ENCODE measurements at places on chromosomes 16 and 17. TPM values are rescaled to one million over a fixed set of nuclear protein-coding genes. Genes with fewer than 3 reads are reported as not detected.

- no peak overlapping the region for H3K4me3 ChIP-seq
- DNase-seq = no peak
- no peaks in the 10 kb centered on the region for H3K36me3 ChIP-seq
Measured at GRCh38 chr17:81494626-81495377, 17.8 kb downstream of the ACTG1 start.

DNA sequence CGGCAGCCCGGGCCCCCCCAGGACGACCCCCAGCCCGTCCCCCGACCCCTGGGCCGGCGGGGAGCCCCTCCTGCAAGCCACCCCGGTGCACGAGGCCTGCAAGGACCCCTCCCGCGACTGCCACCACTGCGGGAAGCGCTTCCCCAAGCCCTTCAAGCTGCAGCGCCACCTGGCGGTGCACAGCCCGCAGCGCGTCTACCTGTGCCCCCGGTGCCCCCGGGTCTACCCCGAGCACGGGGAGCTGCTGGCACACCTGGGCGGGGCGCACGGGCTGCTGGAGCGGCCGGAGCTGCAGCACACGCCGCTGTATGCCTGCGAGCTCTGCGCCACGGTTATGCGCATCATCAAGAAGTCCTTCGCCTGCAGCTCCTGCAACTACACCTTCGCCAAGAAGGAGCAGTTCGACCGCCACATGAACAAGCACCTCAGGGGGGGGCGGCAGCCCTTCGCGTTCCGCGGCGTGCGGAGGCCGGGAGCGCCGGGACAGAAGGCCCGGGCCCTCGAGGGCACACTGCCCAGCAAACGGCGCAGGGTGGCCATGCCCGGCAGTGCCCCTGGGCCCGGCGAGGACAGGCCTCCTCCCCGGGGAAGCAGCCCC is 15.6 kb upstream of the ZFPM1 start:
- H3K27ac ChIP-seq = no peak overlapping the region
- H3K27me3 ChIP-seq = no peaks in the 10 kb centered on the region
- DNase-seq = peak; percentile 90

GRCh38 chr17:3551189-3551588 is 6.4 kb downstream of the TRPV3 start:
- DNase-seq = no peak
- no peak overlapping the region for H3K4me3 ChIP-seq
- H3K27me3 ChIP-seq = no peaks in the 10 kb centered on the region
- H3K36me3 ChIP-seq = no peaks in the 10 kb centered on the region

- no peak overlapping the region for H3K4me3 ChIP-seq
- no peaks in the 10 kb centered on the region for H3K4me1 ChIP-seq
- H3K36me3 ChIP-seq = no peaks in the 10 kb centered on the region
- no peak overlapping the region for H3K27ac ChIP-seq
Measured at GRCh38 chr16:51747329-51747728, 596.3 kb upstream of the SALL1 start.

- no peaks in the 10 kb centered on the region for H3K27me3 ChIP-seq
- H3K4me1 ChIP-seq = peaks cover 28% of the 10 kb centered on the region
Measured at GRCh38 chr16:53502331-53503269, at the start of gene AKTIP. Gene AKTIP, minus strand, starts transcription at chr16:53503209. Its CDS starts 2,950 bp downstream, at chr16:53500259.

DNA sequence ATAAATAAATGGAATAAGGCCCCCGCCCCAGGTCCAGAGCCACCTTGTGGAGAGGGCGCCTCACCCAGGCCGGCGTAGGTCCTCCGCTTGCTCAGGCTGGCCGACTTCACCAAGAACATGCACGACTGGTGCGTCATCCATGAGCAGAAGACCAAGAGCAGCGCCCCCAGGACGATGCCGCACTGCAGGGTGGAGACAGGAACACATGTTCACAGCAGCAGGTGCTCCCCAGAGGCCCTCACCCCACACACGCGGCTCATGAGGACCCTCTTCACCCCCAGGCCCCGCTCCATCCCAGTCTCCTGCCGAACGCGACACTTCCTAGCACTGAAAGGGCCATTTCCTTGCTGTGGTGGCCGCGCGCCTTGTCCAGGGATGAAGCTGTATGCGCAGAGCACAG is 5.5 kb downstream of the SLC38A10 start:
- no peak overlapping the region for H3K27ac ChIP-seq
- peaks cover 35% of the 10 kb centered on the region for H3K4me1 ChIP-seq
- H3K36me3 ChIP-seq = peaks cover 4% of the 10 kb centered on the region
- no peak for DNase-seq

DNA sequence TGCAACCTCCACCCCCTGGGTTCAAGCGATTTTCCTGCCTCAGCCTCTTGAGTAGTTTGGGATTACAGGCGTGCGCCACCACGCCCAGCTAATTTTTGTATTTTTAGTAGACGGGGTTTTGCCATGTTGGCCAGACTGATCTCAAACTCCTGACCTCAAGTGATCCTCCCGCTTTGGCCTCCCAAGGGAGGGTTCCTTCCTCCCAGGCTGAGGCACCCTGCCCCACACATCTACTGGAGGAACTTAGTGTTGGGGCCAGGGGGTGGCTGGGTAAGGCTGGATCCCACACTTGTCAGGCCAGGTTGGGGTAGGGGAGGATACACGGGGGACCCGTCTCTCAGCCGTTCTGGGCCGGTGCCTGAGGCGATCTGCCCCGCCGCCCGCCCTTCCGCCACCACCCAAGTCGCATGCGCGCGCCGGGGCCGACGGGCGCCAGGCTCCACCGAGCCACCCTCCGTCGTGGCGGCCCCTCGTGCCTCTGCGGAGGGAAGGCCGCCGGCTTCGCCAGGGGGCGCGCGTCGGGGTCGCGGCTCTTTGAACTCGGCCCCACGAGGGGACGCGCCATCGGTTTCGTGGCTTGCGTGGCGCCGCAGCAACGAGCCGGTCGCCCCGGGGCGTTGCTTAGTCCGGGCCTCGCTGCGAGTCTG is 15.9 kb downstream of the GRB7 start:
- H3K27ac ChIP-seq = peak overlapping the region; percentile 34
- peaks cover 16% of the 10 kb centered on the region for H3K4me1 ChIP-seq
- no peaks in the 10 kb centered on the region for H3K36me3 ChIP-seq

GRCh38 chr16:69368866-69369265 is 16.9 kb downstream of the TERF2 start:
- peaks cover 48% of the 10 kb centered on the region for H3K36me3 ChIP-seq
- DNase-seq = no peak
- no peak overlapping the region for H3K4me3 ChIP-seq
- no peak overlapping the region for H3K27ac ChIP-seq

- H3K27ac ChIP-seq = no peak overlapping the region
- DNase-seq = no peak
- peaks cover 1% of the 10 kb centered on the region for H3K36me3 ChIP-seq
- H3K27me3 ChIP-seq = no peaks in the 10 kb centered on the region
- no peak overlapping the region for H3K4me3 ChIP-seq
Measured at GRCh38 chr17:59638553-59638952, 18.9 kb downstream of the CLTC start.

GRCh38 chr16:79309606-79310005 is 290.9 kb downstream of the MAF start:
- no peak overlapping the region for H3K4me3 ChIP-seq
- no peak for DNase-seq
- no peaks in the 10 kb centered on the region for H3K4me1 ChIP-seq
- H3K36me3 ChIP-seq = no peaks in the 10 kb centered on the region
- H3K27ac ChIP-seq = no peak overlapping the region
- peaks cover 15% of the 10 kb centered on the region for H3K27me3 ChIP-seq

GRCh38 chr17:48816774-48817590 is at the start of gene TTLL6:
Gene TTLL6, minus strand, starts transcription at chr17:48817229. Its CDS starts 157 bp downstream, at chr17:48817072.
- peaks cover 58% of the 10 kb centered on the region for H3K27me3 ChIP-seq
- no peaks in the 10 kb centered on the region for H3K36me3 ChIP-seq
- no peak within 1 kb of the TSS for H3K27ac ChIP-seq

KRT9 gene
- not detected for total RNA-seq

BCO1 gene
- total RNA-seq = not detected
